ENCODE measurements at places on chromosomes 13 and 19.

DNA sequence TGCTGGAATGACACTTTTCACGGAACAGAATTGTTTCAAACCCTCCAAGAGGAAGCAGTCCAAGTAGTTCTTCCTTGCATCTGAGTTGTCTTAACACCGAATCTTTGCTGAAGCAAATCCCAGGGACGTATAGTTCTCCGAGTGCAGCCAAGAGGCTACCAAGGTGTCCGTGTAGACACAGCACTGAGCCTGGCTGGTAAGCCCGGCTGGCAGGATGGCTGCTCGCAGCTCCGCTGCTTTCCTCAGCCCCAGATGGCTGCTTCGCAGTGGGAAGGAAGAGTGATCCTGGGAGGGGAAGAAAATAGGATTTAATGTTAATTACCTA, 105.0 kb downstream of the SLC7A1 start:
- no peak for DNase-seq
- no peak overlapping the region for H3K4me3 ChIP-seq
- H3K36me3 ChIP-seq = no peaks in the 10 kb centered on the region
- no peak overlapping the region for H3K27ac ChIP-seq
- H3K27me3 ChIP-seq = peaks cover 4% of the 10 kb centered on the region

DNA sequence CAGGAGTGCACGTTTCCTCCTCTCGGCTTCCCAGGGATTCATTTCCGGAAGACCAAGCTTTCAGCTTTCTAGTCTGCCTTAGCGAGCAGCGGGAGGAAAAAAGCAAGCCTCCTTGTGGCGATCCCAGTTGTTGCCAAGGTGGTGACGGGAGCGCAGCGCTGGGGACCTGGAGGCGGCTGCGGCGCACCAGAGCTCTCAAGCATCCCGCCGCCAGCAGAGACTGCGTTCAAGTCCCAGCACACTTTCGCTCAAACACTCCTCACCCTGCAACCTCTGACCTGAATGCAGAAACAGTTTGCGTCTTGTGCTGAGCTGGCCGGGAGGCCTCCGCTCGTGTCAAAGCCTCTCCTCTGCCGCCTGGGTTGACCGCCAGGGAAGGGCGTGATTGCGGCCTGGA, 4.9 kb downstream of the GSX1 start:
- H3K4me3 ChIP-seq = no peak overlapping the region
- no peaks in the 10 kb centered on the region for H3K36me3 ChIP-seq
- H3K27ac ChIP-seq = no peak overlapping the region
- H3K27me3 ChIP-seq = peaks cover 65% of the 10 kb centered on the region
- no peaks in the 10 kb centered on the region for H3K4me1 ChIP-seq
- DNase-seq = no peak

GRCh38 chr19:19261350-19262189, 11.5 kb downstream of the TM6SF2 start:
- no peak for DNase-seq
- peaks cover 40% of the 10 kb centered on the region for H3K27me3 ChIP-seq
- peaks cover 1% of the 10 kb centered on the region for H3K36me3 ChIP-seq
- no peaks in the 10 kb centered on the region for H3K4me1 ChIP-seq

DNA sequence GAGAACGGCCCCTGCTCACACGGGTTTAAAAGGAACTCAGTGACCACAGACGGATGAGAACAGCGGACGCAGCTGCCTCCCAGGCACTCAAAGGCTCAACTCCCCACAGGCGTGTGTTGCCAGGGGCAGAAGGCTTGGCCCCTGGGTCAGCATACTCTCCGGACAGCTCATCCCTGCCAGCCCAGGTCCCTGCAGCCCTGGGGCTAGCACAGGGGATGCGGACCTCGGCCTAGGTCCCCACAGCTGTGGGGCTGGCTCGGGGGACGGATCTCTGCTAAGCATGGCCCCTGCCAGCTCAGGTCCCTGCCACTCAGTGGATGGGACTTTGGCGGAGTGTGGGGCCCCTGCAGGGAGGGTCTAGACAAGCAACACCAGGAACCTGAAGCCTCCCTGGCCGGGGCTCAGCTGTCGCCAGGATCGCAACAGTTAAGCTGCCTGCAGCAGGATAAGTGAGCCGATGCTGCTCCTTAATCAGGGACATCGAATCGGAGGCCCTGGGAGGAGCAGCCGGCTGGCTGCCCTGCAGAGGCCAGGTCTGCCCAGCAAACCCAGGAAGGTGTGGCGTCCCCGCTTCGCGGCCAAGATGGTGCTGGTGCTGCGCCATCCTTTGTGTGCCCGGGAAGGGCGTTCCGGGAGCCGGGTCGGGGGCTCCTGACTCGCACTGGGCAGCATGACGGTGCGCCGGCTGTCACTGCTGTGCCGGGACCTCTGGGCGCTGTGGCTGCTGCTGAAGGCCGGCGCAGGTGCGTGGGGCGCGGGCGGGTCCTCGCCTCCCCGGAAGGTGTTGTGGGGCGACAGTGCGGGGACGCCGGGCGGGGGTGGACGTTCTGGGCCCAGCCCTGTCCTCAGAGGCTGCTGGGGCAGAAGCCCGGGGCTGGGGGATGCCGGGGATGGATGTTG, 32.5 kb downstream of the MCF2L start:
- DNase-seq = no peak
- no peaks in the 10 kb centered on the region for H3K27me3 ChIP-seq
- no peak overlapping the region for H3K27ac ChIP-seq
- H3K4me3 ChIP-seq = no peak overlapping the region

- no peaks in the 10 kb centered on the region for H3K4me1 ChIP-seq
- no peaks in the 10 kb centered on the region for H3K36me3 ChIP-seq
- H3K27ac ChIP-seq = no peak overlapping the region
Measured at GRCh38 chr13:71643448-71643860, 223.6 kb downstream of the DACH1 start.

DNA sequence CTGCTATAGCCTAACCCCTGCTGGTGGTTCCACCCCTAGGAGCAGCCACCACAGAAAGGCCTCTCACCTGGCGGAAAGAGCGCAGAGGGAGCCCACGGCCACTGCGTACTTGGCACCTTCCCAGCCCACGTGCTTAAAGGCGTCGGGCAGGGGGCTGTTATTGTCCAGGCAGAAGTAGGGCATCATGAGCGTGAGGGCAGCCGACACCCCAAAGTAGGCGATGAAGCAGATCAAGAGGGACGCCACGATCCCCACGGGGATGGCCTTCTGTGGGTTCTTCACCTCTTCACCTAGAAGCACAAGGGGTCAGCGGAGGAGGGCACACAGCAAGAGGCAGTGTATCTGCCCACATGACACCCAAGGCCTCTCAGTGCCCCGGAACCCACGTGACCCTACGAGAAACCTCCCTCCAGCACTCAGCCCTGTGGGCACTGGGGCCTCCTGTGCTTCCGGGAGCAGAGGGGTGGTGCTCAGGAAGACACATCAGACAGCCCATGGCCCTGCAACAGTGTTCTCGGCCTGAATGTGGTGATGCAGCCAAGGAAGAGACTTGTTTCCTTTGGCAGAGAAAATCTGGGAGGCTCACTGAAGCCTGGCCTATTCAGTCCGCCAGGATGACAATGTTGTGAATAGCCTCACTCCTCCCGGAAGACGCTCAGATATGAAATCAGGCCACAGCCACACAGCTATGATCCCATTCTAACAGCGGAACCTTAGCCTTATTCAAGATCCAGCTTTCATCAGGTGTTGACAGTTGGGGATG, 72.1 kb downstream of the SLC7A1 start:
- no peaks in the 10 kb centered on the region for H3K27me3 ChIP-seq
- no peak overlapping the region for H3K4me3 ChIP-seq
- DNase-seq = no peak
- H3K36me3 ChIP-seq = peaks cover 62% of the 10 kb centered on the region
- no peak overlapping the region for H3K27ac ChIP-seq
- H3K4me1 ChIP-seq = peaks cover 5% of the 10 kb centered on the region

DNA sequence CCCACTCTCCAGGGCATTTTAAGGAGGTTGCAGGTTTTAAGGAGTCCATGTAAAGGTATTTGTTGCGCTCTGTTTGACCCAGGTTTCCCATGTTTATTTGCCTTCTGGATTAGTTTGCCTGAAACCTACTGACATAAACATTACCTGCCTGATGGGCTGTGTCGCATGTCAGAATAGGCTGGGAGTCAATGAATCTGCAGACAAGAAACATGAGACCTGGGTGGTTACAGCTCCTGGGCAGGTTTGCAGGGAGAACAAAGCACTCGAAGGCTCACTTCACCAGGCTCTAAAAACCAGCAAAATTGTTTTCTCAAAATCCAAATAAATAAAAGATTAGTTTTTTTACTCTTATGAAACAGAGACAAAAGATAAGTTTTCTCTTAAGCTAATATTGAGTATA, 114.4 kb upstream of the SERTM1 start:
- DNase-seq = no peak
- no peak overlapping the region for H3K27ac ChIP-seq
- no peaks in the 10 kb centered on the region for H3K36me3 ChIP-seq
- H3K27me3 ChIP-seq = peaks cover 1% of the 10 kb centered on the region
- no peak overlapping the region for H3K4me3 ChIP-seq

- DNase-seq = no peak
- peaks cover 10% of the 10 kb centered on the region for H3K36me3 ChIP-seq
- no peaks in the 10 kb centered on the region for H3K4me1 ChIP-seq
- no peak overlapping the region for H3K4me3 ChIP-seq
Measured at GRCh38 chr19:18348171-18348570, 7.8 kb downstream of the PGPEP1 start.

GRCh38 chr19:37966211-37966661, 59.2 kb downstream of the SIPA1L3 start:
- H3K36me3 ChIP-seq = peaks cover 6% of the 10 kb centered on the region
- H3K27me3 ChIP-seq = no peaks in the 10 kb centered on the region
- DNase-seq = no peak
- H3K27ac ChIP-seq = no peak overlapping the region
- no peaks in the 10 kb centered on the region for H3K4me1 ChIP-seq
- H3K4me3 ChIP-seq = no peak overlapping the region

DNA sequence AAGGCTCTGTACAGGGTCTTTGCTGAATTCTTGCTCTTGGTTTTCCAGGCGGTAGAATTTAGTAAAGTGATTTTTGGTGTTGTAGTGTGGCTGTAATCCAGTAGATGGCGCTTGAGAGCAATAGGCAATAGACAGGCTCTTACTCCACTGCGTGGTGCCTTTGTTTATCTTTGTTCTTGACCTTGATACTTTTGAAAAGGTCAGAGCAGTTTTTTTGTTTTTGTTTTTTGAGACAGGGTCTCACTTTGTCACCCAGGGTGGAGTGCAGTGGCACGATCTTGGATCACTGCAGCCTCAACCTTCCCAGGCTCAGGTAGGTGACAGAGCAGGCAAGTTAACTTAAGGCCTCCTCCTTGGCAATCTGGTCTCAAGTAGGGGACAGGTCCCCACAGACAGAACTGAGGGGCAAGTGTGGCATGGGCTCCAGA, 12.2 kb upstream of the LILRA5 start:
- DNase-seq = peak; percentile 88
- no peak overlapping the region for H3K27ac ChIP-seq
- peaks cover 15% of the 10 kb centered on the region for H3K4me1 ChIP-seq
- no peak overlapping the region for H3K4me3 ChIP-seq
- no peaks in the 10 kb centered on the region for H3K36me3 ChIP-seq
- peaks cover 23% of the 10 kb centered on the region for H3K27me3 ChIP-seq

GRCh38 chr19:33134571-33135041, 2.7 kb downstream of the WDR88 start:
- DNase-seq = peak; percentile 85
- no peaks in the 10 kb centered on the region for H3K27me3 ChIP-seq
- peaks cover 11% of the 10 kb centered on the region for H3K36me3 ChIP-seq
- peak overlapping the region; percentile 75 for H3K4me3 ChIP-seq
- peaks cover 3% of the 10 kb centered on the region for H3K4me1 ChIP-seq
- H3K27ac ChIP-seq = peak overlapping the region; percentile 66
